ENCODE measurements at places on chromosomes 2 and 18. TPM values are rescaled to one million over a fixed set of nuclear protein-coding genes. Genes with fewer than 3 reads are reported as not detected.

GRCh38 chr18:9663377-9663776 lies 44.7 kb upstream of the RAB31 start:
- no peak overlapping the region for H3K27ac ChIP-seq
- no peak overlapping the region for H3K4me3 ChIP-seq
- H3K36me3 ChIP-seq: no peaks in the 10 kb centered on the region
- DNase-seq: peak; percentile 22
- no peaks in the 10 kb centered on the region for H3K27me3 ChIP-seq

GRCh38 chr2:170161516-170162270 lies 16.3 kb upstream of the MYO3B start:
- peak overlapping the region; percentile 33 for H3K27ac ChIP-seq
- DNase-seq: no peak
- H3K4me3 ChIP-seq: no peak overlapping the region
- peaks cover 14% of the 10 kb centered on the region for H3K4me1 ChIP-seq
- no peaks in the 10 kb centered on the region for H3K27me3 ChIP-seq

EIF2AK2 gene
- total RNA-seq: 29.6 TPM

DNA sequence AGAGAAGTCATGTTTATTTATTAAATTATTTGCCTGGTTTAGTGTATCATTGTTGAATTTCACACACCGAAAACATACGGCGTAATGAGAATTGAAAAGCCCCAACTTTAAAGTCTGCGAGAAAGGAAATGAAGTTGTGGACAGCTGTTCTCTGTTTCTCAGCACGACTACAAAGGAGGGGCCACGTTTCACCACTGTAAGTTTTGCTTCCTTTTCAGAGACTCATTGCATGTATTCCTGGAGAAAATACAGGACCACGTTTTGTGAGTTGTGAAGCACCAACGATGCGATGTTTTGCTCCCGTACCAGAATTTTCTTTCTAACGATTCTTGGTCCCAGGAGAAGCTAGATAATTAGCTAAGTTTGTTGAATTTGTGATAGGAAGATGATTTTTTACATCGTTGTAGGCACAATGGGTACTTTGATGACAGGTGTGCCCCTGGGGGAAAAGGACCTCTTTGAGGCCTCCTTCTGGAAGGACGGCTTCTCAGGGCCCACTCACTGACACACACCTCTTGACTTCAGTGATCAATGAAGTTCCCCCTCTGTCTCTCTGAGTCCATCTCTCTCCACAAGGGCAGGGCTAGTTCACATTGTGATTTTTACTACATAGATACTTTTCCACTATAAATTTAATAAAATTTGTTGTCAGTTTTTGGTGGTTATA lies 23.7 kb upstream of the ACKR3 start:
- no peak overlapping the region for H3K4me3 ChIP-seq
- H3K36me3 ChIP-seq: no peaks in the 10 kb centered on the region
- no peak for DNase-seq
- H3K27ac ChIP-seq: no peak overlapping the region
- H3K27me3 ChIP-seq: no peaks in the 10 kb centered on the region
- H3K4me1 ChIP-seq: no peaks in the 10 kb centered on the region

GRCh38 chr2:106978647-106979046 lies 92.7 kb upstream of the ST6GAL2 start:
- DNase-seq: no peak
- H3K4me3 ChIP-seq: no peak overlapping the region
- peaks cover 10% of the 10 kb centered on the region for H3K4me1 ChIP-seq
- H3K27me3 ChIP-seq: no peaks in the 10 kb centered on the region
- H3K36me3 ChIP-seq: no peaks in the 10 kb centered on the region
- no peak overlapping the region for H3K27ac ChIP-seq

CTLA4 gene
- total RNA-seq: not detected

RESP18 gene
- total RNA-seq: not detected

Measured in MCF 10A (cell line).